ENCODE measurements at places on chromosomes 12 and 14.

- H3K27ac ChIP-seq = no peak overlapping the region
- no peaks in the 10 kb centered on the region for H3K36me3 ChIP-seq
- peaks cover 7% of the 10 kb centered on the region for H3K4me1 ChIP-seq
- no peak for DNase-seq
Observed at GRCh38 chr14:22520796-22521195, 68.2 kb downstream of the DAD1 start.

DNA sequence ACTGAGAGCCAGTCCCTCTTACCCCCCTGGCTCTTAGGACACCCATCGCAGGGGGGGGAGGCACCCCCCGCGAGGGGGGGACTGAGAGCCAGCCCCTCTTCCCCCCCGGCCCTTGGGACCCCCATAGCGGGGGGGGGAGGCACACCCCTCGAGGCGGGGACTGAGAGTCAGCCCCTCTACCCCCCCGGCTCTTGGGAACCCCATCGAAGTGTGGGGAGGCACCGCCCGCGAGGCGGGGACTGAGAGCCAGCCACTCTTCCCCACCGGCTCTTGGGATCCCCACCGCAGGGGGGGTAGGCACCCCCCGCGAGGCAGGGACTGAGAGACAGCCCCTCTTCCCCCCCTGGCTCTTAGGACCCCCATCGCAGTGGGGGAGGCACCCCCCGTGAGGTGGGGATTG is 48.8 kb downstream of the DDX11 start:
- H3K27me3 ChIP-seq = peaks cover 26% of the 10 kb centered on the region
- no peak overlapping the region for H3K4me3 ChIP-seq
- no peak overlapping the region for H3K27ac ChIP-seq
- no peak for DNase-seq
- no peaks in the 10 kb centered on the region for H3K4me1 ChIP-seq

DNA sequence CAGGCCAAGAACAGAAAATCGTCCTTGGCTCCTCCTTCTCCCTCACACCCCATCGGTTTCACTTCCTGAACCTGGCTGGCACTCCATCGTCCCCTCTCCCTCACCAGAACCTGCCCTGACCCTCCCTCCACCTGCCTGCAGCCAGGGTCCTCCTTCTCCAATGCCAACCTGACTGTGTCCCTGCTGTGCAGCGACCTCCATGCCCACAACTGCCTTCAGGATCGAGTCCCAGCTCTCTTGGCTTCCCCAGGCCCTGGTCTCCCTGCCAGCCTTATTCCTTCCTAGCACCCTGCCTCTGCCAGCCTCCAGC is 19.8 kb downstream of the HVCN1 start:
- no peaks in the 10 kb centered on the region for H3K27me3 ChIP-seq
- DNase-seq = no peak
- H3K4me1 ChIP-seq = no peaks in the 10 kb centered on the region

- H3K27me3 ChIP-seq = no peaks in the 10 kb centered on the region
- H3K4me1 ChIP-seq = no peaks in the 10 kb centered on the region
- H3K36me3 ChIP-seq = no peaks in the 10 kb centered on the region
Observed at GRCh38 chr12:103851127-103851526, 10.1 kb upstream of the NT5DC3 start.

- no peak overlapping the region for H3K4me3 ChIP-seq
- no peaks in the 10 kb centered on the region for H3K27me3 ChIP-seq
- H3K36me3 ChIP-seq = no peaks in the 10 kb centered on the region
Observed at GRCh38 chr14:87935886-87936285, 57.1 kb downstream of the GALC start.

DNA sequence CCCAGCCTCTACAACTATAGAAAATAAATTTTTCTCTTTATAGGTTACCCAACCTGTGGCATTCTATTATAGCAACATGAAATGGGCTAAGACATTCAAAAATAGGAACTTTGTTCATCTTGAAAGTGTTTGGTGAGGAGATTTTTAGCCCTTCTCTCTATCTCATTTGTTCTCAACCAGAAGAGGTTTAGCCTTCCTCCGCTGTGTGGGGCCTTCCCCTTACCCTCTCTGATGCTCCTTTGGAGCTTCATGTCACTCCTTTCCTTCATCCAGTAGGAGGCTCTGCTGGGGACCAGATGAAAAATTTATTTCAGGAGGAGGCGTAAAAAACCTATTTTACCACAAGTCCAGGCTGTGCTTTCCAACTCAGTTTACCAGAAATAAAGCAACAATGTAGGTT is 94.1 kb downstream of the RTN1 start:
- H3K36me3 ChIP-seq = no peaks in the 10 kb centered on the region
- H3K4me3 ChIP-seq = no peak overlapping the region
- no peaks in the 10 kb centered on the region for H3K27me3 ChIP-seq
- no peak for DNase-seq
- no peak overlapping the region for H3K27ac ChIP-seq

GRCh38 chr12:52254180-52254964 is 20.1 kb upstream of the KRT86 start:
- H3K36me3 ChIP-seq = no peaks in the 10 kb centered on the region
- peaks cover 6% of the 10 kb centered on the region for H3K4me1 ChIP-seq
- H3K27ac ChIP-seq = no peak overlapping the region
- peaks cover 90% of the 10 kb centered on the region for H3K27me3 ChIP-seq
- H3K4me3 ChIP-seq = no peak overlapping the region

- no peak overlapping the region for H3K27ac ChIP-seq
- peak; percentile 79 for DNase-seq
- H3K4me3 ChIP-seq = peak overlapping the region; percentile 79
- H3K4me1 ChIP-seq = peaks cover 30% of the 10 kb centered on the region
- no peaks in the 10 kb centered on the region for H3K36me3 ChIP-seq
- no peaks in the 10 kb centered on the region for H3K27me3 ChIP-seq
Observed at GRCh38 chr14:70807898-70808415, 1.4 kb downstream of the MAP3K9 start.

GRCh38 chr12:131407221-131408035 is 303.5 kb upstream of the SFSWAP start:
- H3K4me1 ChIP-seq = no peaks in the 10 kb centered on the region
- H3K27ac ChIP-seq = no peak overlapping the region
- DNase-seq = no peak
- no peaks in the 10 kb centered on the region for H3K36me3 ChIP-seq

- peak; percentile 89 for DNase-seq
- no peaks in the 10 kb centered on the region for H3K36me3 ChIP-seq
- no peak overlapping the region for H3K4me3 ChIP-seq
- no peaks in the 10 kb centered on the region for H3K27me3 ChIP-seq
- peaks cover 4% of the 10 kb centered on the region for H3K4me1 ChIP-seq
Observed at GRCh38 chr14:75310295-75311111, 31.9 kb downstream of the FOS start.

GRCh38 chr14:104288272-104288671 is 149.9 kb downstream of the KIF26A start:
- H3K27me3 ChIP-seq = no peaks in the 10 kb centered on the region
- H3K4me3 ChIP-seq = no peak overlapping the region
- no peak overlapping the region for H3K27ac ChIP-seq
- no peaks in the 10 kb centered on the region for H3K36me3 ChIP-seq
- peaks cover 27% of the 10 kb centered on the region for H3K4me1 ChIP-seq

- no peak for DNase-seq
- no peaks in the 10 kb centered on the region for H3K4me1 ChIP-seq
- no peak overlapping the region for H3K27ac ChIP-seq
- H3K27me3 ChIP-seq = no peaks in the 10 kb centered on the region
Observed at GRCh38 chr14:52108823-52109222, 40.0 kb upstream of the NID2 start.

DNA sequence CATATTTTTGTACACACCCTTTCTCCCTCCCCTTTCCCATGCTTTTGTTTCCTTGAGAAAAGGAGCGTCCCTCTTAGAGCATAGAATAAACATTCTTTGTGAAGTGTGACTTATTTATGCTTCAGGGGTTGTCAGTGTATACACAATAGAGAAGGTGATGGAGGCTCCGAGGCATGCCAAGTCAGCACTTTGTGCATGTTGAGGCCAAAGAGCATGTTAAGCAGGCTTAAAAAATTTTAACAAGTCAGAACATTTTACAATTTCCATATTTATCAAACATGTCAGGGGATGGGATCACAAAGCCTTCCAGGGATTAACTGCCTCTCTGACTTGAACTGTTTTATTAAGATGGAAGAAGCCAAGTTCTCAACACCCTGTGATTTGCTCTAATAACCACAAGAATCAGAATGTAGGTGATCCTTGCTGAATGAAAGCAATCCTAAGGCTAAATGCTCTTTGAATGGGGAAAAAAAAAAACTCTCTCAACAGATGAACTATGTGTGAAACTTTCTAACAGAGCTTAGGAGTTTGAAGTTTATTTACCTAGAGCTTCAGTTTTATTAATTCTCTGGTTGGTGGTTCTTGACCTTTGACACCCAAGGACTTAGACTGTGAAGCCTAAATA is 223.1 kb downstream of the RAD51B start:
- peaks cover 37% of the 10 kb centered on the region for H3K4me1 ChIP-seq
- H3K27me3 ChIP-seq = no peaks in the 10 kb centered on the region
- H3K27ac ChIP-seq = peak overlapping the region; percentile 69
- H3K4me3 ChIP-seq = peak overlapping the region; percentile 2
- H3K36me3 ChIP-seq = no peaks in the 10 kb centered on the region
- peak; percentile 62 for DNase-seq

DNA sequence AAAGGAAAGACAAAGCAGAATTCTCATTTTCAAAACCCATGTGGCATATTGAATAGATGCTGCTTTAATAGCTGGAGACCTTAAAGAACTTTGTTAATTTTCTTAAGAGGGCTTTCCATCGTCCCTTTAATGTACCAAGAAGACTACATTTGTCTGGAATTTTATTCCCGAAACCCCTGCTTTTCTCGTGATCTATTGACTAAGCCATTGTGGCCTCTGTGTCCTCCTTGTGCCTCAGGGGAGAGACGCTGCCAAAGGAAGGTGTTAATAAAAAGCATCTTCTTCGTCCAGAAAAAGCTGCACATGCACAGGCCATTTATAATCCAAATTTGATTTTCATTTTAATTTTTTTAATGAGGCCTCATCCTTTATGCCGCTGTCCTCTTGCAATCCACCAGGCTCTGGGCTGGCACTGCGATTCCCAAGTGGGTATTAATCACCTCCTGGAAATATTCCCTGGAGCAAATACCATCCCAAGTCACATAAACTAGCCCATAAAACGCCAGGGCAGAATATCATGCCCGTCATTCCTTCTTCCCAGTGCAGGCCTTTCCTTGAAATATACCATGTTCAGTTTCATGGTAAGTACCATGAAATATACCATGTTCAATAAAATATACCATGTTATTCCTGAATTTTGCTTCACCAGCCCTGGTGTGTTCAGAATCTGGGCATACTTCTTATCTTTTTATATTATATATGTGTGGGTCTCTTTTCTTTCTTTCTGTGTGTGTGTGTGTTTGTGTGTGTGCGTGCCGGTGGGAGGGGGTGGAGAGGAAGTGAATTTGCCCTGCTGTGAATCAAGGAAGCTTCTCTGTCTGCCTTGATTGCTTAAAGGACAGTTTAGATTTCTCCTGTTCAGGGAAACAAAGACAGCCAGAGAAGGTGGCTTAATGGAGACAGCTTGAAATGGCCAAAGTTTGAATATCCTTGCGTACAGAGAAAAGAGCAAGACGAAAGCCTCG is 147.6 kb downstream of the PHETA1 start:
- peaks cover 10% of the 10 kb centered on the region for H3K4me1 ChIP-seq
- H3K27ac ChIP-seq = no peak overlapping the region
- DNase-seq = peak; percentile 18
- H3K27me3 ChIP-seq = no peaks in the 10 kb centered on the region

GRCh38 chr14:100673085-100673806 is 53.4 kb upstream of the DLK1 start:
- H3K36me3 ChIP-seq = no peaks in the 10 kb centered on the region
- no peaks in the 10 kb centered on the region for H3K27me3 ChIP-seq
- no peak overlapping the region for H3K4me3 ChIP-seq
- DNase-seq = peak; percentile 76
- peak overlapping the region; percentile 48 for H3K27ac ChIP-seq

GRCh38 chr14:102088012-102088792 is 1.4 kb upstream of the HSP90AA1 start:
- H3K36me3 ChIP-seq = peaks cover 20% of the 10 kb centered on the region
- H3K4me3 ChIP-seq = peak overlapping the region; percentile 75
- no peak overlapping the region for H3K27ac ChIP-seq
- no peaks in the 10 kb centered on the region for H3K27me3 ChIP-seq
- peaks cover 33% of the 10 kb centered on the region for H3K4me1 ChIP-seq
- DNase-seq = peak; percentile 48

GRCh38 chr12:65472079-65472478 is 193.6 kb downstream of the MSRB3 start:
- H3K27ac ChIP-seq = no peak overlapping the region
- DNase-seq = no peak
- no peaks in the 10 kb centered on the region for H3K36me3 ChIP-seq
- H3K27me3 ChIP-seq = no peaks in the 10 kb centered on the region

GRCh38 chr12:54329759-54330158 is 4.8 kb downstream of the COPZ1 start:
- H3K4me1 ChIP-seq = peaks cover 10% of the 10 kb centered on the region
- no peak for DNase-seq
- no peaks in the 10 kb centered on the region for H3K27me3 ChIP-seq
- H3K36me3 ChIP-seq = no peaks in the 10 kb centered on the region
- peak overlapping the region; percentile 42 for H3K27ac ChIP-seq

GRCh38 chr12:96034621-96035282 is 635 bp downstream of the LTA4H start:
- peaks cover 24% of the 10 kb centered on the region for H3K4me1 ChIP-seq
- DNase-seq = peak; percentile 60
- H3K27ac ChIP-seq = peak overlapping the region; percentile 22
- H3K27me3 ChIP-seq = no peaks in the 10 kb centered on the region
- no peaks in the 10 kb centered on the region for H3K36me3 ChIP-seq

DNA sequence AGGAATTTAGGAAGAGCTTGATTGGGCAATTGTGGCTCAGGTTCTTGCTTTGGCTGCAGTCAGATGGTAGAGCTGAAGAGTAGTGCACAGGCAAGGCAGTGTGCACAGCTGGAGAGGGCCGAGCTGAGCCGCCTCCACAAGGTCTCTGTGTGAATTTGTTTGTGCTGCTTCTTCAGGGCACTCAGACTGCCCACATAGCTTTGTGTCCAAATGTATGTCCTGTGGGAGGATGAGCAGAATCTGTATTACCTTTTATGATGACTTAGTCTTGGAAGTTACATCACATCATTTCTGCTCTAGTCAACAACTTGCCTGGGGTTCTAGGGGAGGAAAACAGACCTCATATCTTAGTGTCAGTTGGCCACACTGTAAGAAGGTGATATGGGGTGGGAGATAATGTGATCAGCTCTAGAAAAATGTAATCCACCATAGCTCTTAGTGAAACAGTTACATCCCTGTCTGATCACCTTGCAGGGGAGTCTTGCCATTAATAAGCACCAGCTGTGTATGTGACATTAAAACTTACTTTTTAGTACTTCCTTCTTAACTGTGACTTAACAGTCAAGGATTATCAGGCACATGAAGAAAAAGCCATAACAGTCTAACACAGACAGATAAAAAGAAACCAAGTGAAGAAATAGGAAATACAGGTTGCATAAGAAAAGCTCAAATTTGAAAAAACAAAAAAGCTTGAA is 53.4 kb downstream of the RCOR1 start:
- no peaks in the 10 kb centered on the region for H3K36me3 ChIP-seq
- H3K4me3 ChIP-seq = no peak overlapping the region
- peaks cover 25% of the 10 kb centered on the region for H3K4me1 ChIP-seq
- no peaks in the 10 kb centered on the region for H3K27me3 ChIP-seq
- no peak for DNase-seq
- no peak overlapping the region for H3K27ac ChIP-seq

GRCh38 chr12:124152731-124153130 is 142.2 kb upstream of the RFLNA start:
- no peaks in the 10 kb centered on the region for H3K36me3 ChIP-seq
- no peak overlapping the region for H3K27ac ChIP-seq
- no peak overlapping the region for H3K4me3 ChIP-seq
- no peaks in the 10 kb centered on the region for H3K27me3 ChIP-seq

GRCh38 chr12:100157427-100157821 is 14.8 kb upstream of the BLTP3B start:
- no peaks in the 10 kb centered on the region for H3K27me3 ChIP-seq
- H3K36me3 ChIP-seq = no peaks in the 10 kb centered on the region
- H3K27ac ChIP-seq = no peak overlapping the region
- no peak overlapping the region for H3K4me3 ChIP-seq

All from neural progenitor cell (in vitro differentiated cells).